ENCODE measurements at places on chromosomes 6 and 20. TPM values are rescaled to one million over a fixed set of nuclear protein-coding genes. Genes with fewer than 3 reads are reported as not detected.

DNA sequence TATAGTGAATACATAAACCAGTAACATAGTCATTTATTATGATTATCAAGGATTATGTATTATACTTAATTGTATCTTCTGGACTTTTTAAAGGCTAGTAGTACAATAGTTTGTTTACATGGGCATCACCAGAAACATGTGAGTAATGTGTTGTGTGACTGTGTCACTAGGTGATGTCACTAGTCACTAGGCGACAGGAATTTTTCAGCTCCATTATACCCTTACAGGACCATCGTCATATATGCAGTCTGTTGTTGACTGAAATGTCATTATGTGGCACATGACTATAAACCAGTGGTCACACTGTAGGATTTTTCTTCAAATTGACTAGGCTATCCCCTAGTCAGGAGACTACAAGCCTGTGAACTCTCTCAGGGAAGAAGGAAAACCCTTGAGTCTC, 86.5 kb upstream of the CENPW start:
- no peak for DNase-seq

- DNase-seq, result no peak
Measured at GRCh38 chr20:18421608-18422007, 45.2 kb downstream of the DZANK1 start.

- DNase-seq, result no peak
Measured at GRCh38 chr20:1565461-1565860, 8.0 kb upstream of the SIRPD start.

GRCh38 chr20:836190-836589, 2.7 kb downstream of the FAM110A start:
- no peak for DNase-seq

- DNase-seq, result no peak
Measured at GRCh38 chr6:170111141-170111664, 179.7 kb downstream of the DLL1 start.

- DNase-seq, result no peak
Measured at GRCh38 chr6:158847012-158847529, 27.9 kb upstream of the EZR start.

- no peak for DNase-seq
Measured at GRCh38 chr6:147546501-147547368, 38.2 kb downstream of the SAMD5 start.

Gene LY86
- polyA plus RNA-seq, result 2.0 TPM

All from left lung (tissue), 14 donors.